ENCODE measurements at places on chromosomes 11 and 22.

DNA sequence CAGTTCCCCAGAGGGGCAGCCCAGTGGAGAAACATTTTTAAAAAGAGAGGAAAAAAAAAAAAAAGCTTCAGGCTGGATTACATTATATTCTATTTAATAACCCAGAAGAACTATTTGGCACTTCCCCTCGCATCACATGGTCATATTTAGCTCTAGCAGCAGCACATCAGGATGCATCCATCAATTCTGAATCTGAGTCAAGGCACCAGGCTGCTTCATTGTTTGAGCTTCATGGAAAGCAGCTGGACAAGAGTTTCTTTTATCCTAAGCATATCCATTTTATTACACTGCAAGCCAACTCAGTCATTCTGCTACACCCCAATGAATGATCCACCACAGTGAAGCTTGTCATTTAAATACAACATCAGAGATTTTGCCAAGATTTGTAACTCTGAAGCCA, 10.0 kb downstream of the SPTY2D1 start:
- no peak for DNase-seq

DNA sequence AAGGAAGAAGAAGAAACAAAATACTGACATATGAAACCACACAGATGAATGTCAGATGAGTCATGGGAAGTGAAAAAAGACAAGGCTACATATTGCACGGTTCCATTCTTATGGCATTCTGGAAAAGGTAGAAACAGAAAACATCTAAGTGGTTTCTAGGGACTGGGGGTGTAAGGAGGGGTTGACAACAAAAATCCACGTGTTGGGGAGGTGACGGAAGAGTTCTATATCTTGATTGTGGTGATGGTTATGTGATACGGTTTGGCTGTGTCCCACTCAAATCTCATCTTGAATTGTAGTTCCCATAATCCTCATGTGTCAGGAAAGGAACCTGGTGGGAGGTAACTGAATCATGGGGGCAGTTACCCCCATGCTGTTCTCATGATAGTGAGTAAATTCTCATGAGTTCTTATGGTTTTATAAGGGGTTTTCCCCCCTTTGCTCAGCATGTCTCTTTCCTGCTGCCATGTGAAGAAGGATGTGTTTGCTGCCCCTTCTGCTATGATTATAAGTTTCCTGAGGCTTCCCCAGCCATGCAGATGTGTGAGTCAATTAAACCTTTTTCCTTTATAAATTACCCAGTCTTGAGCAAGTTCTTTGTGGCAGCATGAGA, 6.4 kb upstream of the ARFGAP3 start:
- no peak for DNase-seq

DNA sequence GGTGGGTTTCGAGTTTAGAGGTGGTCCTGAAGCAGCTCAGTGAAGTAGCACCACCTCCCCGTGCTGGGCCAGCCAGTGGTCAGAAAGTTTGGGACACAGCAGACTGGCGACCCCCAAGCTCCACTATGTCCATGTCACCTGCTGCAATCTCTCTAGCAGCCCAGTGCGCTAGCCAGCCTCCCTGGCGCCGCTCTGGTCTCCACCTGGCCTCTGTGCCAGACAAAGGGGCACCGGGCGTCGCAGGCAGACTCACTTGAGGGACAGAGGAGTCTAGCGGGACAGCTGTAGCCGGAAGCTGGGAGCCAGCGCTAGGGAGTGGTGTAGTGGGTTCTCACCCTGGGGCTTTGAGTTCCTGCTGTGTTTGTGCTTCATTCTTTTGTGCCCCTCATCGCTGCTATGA, 25.5 kb downstream of the MYBPC3 start:
- no peak for DNase-seq

DNA sequence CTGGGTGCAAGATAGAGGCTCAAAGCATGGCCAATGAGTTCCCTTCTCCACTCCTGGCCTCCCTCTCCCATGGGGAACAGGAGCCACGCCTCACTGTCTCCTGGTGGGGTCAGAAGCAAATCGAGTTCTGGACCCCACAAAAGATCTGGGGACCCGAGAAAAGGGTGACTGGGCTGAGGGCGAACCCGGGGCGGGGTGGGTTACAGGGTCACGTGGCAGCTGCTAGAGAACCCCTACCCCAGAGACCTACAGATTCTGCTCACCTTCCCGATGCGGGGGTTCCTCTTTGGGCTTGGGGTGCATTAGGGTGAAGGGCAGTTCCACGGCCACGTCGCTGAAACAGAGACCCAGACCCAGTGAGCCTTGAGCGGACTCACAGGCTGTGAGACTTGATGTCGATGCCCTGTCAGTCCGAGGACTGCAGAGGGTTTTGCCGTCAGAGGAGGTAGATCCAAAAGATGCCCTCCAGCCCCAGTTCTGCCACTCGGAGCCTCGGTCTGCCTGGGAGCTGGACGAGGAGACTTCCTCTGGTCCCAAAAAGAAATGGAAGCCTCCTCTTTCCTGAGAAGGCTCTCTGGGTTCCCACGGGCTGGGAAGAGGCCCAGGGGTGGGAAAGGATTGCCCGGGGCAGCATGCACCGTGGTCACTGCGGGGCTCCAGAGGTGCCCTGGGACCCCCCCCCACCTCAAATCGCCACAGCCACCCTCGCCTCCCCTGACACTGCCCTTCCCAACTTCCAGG, 28.2 kb downstream of the TPBGL start:
- no peak for DNase-seq

DNA sequence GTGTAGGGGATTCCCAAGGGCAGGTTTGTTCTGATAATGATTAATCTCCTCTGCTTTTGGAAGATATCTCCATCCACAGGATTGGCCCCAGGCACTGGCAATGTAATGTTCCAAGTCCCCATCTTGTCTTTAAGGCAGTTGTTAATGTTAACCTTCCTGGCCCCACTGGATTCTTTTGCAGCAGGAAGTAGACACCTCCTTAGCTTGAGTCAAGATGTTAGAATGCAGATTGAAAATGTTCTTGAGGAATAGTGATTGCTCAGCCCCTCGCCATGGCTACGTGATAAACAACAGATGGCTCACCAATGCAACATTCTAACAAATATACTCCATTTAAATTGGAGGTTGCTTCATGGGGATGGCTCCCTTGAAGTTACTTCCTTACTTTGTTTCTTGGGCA, 7.3 kb downstream of the HEPHL1 start:
- DNase-seq = no peak

- no peak for DNase-seq
Measured at GRCh38 chr11:13303668-13304649, 26.4 kb downstream of the BMAL1 start.

GRCh38 chr22:33542722-33543121, 377.6 kb downstream of the LARGE1 start:
- DNase-seq = no peak

DNA sequence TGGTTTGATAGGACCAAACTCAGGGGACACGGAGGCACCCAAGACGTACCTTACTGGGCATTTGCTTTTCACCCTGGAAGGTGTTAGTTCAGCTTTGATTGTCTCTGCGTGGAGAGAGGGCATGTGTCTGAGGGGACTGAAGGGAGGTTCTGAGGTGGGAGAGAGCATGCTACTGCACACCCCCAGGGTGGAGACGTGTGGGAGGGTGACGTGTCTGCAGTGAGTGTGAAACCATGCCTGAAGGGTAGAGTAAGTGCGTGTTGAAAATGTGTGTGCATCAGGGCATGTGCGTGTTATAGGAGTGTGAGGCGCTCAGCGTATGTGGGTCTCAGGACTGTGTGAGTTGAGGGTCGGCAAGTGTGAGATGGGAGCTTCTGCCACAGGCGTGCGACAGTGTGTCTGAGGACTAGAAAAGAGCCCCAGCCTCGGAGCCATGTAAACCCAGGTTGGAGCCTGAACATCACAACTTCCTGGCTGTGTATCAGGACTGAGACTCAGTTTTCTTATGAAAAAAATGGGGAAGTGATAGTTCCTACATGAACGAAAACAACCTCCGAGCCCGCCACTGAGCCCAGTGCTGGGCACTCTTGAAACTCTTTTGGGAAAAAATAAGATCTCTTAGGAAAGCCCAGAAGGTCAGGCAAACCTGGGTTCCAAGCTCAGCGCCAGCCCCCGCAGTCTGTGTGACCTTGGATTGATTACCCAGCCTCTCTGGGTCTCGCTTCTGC, 11.8 kb upstream of the KCNJ11 start:
- DNase-seq = no peak

DNA sequence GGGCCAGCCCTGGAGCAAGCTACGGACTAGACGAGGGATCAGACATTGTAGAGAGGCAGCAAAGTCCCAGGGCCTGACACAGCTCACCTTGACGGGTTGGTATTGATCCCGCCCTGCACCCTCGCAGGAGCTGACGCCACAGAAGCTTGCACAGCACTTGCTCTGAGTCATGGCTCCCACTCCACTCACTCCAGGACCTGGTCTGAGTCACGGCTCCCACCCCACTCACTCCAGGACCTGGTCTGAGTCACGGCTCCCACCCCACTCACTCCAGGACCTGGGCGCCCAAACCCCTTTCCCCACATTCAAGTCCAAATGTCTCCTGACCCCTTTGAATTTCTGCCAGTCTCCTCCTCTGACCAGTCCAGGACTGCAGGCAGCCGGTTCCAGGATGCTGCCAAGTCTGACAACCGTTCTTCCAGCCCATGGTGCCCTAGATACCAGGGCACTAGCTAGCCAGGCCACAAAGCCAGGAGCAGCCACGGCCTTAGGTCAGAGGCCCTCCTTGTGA, 6.0 kb upstream of the PNPLA5 start:
- DNase-seq = no peak

DNA sequence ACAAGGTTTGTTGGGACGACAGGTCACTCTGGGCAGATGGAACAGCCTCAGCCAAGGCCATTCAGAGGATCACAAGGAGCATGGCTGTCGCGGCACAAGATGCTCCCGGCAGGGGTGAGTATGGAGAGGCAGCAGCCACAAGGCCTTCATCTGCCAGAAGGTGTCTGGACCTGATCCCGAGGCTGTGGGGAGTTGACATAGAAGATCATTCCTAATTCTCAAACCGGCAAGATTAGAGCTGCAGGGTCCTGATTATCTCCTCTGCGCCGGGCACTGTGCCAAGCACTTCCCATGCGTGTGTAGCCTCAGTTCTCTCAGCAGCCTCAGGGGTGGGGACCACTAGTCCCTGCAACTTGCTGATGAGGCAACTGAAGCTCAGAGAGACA, 32.3 kb upstream of the RFPL3 start:
- no peak for DNase-seq

DNA sequence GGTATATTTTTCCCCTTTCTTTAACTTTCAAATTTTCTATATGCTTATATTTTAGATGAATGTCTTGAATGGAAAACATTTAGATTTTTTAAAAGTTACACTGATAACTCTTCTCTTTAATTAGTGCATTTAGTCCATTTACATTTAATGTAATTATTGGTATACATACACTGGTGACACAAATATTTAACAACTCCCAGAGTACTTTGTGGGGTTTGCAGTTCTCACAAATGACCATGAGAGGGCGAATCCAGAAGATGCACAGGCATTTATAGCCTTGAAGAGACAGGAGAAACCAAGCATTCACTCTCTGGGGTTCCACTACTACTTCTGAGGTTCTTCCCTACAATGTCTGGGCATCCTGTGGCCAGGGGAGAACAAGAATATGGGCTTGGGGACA, 125.1 kb downstream of the TIMP3 start:
- DNase-seq = no peak

GRCh38 chr11:63761188-63761587, 7.4 kb downstream of the ZFTA start:
- no peak for DNase-seq

DNA sequence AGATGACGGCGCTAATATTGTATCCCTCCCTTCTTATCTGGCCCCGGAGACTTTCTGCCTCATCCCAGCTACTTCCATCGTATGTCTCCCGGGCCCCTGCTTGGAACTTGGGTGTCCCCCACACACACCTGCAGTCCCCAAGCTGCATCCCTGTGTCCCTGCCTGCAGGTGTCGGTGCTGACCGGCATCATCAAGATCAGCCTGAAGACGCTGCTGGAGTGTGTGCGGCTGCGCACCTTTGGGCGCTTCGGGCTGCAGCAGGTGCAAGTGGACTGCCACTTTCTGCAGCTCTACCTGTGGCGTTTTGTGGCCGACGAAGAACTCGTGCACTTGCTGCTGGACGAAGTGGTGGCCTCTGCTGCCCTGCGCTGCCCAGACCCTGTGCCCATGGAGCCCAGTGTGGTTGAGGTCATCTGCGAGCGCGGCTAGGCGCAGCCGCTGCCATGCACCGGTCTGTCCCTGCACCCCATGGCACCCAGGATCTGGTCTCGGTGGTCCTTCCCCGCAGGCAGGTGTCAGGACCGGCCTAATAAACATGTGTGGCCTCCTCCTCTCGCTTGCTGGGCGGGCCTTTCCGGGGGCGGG, 421 bp upstream of the TM7SF2 start:
- DNase-seq = no peak

GRCh38 chr22:41636467-41636866, 15.4 kb downstream of the XRCC6 start:
- DNase-seq = no peak

DNA sequence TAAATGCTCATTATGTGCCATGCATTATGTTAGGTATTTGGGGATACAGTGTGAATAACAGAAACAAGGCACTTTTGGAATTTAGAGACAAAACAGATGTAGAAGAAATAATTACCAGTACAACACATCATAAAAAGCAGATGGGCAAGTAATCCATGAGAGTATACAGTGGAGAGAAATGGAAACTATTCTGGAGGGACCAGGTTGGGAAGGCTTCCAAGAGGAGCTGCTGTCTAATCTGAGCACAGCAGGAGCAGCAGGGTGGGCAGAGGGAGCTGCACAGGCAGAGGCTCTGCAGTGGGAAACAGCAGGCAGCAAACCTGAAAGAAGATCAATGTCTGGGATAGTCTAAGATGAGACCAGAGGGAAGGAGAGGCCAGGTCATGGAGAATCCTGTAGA, 268.7 kb upstream of the CCDC90B start:
- no peak for DNase-seq

DNA sequence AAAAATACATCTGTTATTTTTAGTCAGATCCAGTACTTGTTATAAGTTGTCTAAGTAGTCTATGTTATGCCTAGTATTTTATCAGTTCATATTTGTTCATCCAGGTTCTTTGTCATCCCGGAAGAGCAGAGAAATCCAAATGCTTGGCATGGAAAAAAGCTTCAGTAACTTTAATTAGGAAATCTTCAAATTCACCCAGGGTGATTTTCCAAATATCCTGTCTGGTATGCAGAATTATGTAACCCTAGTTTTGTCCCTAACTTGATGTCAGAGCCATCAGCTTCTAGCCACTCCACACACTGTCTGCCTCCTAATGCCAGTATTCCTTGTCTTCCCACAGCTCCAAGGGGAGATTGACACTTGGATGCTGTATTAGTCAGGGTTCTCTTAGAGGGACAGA, 216.2 kb downstream of the ARHGAP42 start:
- DNase-seq = no peak

DNA sequence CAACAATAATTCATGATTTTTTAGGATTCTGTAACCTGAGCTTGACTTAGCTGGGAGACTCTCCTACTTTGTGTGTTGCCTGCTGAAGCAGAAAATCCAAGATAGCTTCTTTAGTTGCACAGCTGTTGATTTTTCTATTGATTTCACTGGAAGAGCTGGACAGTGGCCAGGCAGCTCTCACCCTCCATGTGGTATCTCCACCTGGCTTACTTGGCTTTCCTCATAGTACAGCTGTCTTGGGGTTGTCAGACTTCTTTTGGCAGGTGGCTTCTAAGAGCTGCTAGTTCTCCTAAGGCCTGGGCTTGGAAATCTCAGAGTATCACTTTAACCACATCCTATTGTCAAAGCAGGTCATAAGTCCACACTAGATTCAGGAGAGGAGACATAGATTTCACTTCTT, 130.8 kb upstream of the SPON1 start:
- DNase-seq = no peak
